ENCODE measurements at places on chromosomes 6 and 20.
A peak's percentile ranks its signal among the peaks of the same experiment; 100 is the strongest.

- DNase-seq, result no peak
Observed at GRCh38 chr6:158768436-158768835, 50.7 kb downstream of the EZR start.

DNA sequence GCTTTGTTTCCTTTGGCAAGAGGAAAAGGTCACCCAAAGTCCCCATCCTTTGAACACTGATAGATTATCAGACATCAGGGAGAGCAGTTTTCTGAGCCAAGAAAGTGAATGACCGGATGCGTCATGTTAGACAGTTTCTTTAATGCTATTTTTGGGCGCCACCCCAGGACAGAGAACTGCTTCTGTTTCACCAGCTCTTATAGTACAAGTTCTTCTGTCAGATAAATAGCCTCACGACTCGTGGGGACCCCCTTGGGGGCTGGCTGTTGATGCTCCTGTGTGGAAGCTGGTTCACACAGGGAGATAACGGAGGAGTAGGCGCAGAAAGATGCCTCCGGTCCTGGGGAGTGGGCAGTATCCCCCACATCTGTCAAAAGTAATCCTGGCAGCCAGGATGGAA, 54.6 kb downstream of the NPEPL1 start:
- no peak for DNase-seq

DNA sequence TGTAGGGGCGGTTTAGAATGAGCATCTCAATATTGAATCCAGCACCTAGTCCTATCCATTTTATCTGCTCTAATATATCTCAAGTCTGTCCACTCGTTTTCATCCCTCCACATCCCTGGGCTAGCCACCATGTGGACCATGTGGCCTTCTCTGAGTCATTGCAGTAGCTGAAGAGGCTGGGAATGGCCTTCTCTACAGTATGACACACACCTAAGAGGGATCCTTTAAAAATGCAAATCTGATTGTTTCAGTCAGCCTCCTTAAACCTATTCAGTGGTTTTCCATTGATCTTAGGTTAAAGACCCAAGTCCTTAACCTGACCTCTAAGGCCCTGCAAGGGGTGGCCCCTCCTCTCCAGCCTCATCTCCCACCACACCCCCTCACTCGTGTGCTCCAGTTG, 9.4 kb downstream of the RING1 start:
- no peak for DNase-seq

- DNase-seq, result peak; percentile 27
Observed at GRCh38 chr6:135358985-135359384, 138.6 kb downstream of the AHI1 start.

GRCh38 chr20:21534886-21535285, 21.0 kb upstream of the NKX2-2 start:
- no peak for DNase-seq

GRCh38 chr20:35791821-35792220, 20.0 kb downstream of the PHF20 start:
- peak; percentile 83 for DNase-seq

GRCh38 chr20:1060985-1061384, 57.4 kb upstream of the PSMF1 start:
- no peak for DNase-seq

- no peak for DNase-seq
Observed at GRCh38 chr6:20705741-20706140, 171.5 kb downstream of the CDKAL1 start.

All from fibroblast of skin of abdomen (primary cell).